GM12878 (cell line): ENCODE measurements at places on chromosomes 16 and 17.

GRCh38 chr16:15650698-15651171 lies 690 bp downstream of the NDE1 start:
- DNase-seq = no peak

- DNase-seq = no peak
Observed at GRCh38 chr17:50594128-50594823, 33.8 kb downstream of the CACNA1G start.

DNA sequence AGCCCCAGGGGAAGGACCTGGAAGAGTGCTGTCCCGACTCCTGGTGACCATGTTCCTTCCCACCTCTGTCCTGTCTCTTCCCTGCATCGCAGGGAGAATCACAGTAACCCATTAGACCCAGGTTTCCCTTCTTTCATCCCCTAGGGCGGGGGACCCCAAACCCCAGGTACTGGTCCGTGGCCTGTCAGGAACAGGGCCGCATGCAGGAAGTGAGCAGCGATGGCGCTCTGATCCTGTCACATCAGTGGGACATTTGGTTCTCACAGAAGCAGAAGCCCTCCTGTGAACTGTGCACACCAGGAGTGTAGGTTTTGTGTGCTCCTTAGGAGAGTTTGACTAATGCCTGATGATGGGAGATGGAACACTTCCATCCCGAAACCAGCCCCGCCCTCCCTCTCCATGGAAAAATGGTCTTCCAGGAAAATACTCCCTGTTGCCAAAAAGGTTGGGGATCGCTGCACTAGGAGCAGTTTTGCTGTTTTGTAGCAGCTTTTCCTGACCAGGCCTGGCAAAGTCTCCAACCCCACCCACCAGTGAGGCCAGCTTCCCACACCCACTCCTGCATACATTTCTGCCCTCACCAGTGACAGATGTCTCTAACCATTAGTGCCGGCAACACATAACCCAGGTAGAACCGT lies 10.5 kb downstream of the MNT start:
- no peak for DNase-seq

GRCh38 chr17:18173740-18174139 lies 9.9 kb upstream of the ALKBH5 start:
- DNase-seq = no peak

DNA sequence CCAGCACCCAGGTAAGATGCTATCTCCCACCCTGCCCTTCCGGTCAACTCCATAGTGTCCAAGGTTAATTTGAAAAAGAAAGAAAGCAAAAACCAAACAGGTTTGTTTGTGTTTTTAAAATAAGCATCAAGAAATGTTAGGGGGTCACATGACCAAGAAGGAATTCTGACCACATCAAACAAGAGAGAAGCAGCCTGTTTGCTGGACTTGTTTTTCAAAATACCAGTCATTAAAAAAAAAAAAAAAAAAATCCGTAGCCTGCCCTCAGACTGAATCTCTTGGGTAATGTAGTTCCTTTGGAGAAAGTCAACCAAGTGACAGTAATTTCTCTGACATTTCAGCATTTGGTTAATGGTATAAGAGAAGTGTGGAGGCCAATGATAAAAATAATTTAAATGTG lies 38.4 kb downstream of the HNF1B start:
- no peak for DNase-seq

GRCh38 chr16:17219991-17220390 lies 250.8 kb downstream of the XYLT1 start:
- DNase-seq = no peak

GRCh38 chr16:12646098-12646489 lies 157.6 kb downstream of the CPPED1 start:
- DNase-seq = no peak

GRCh38 chr16:2532494-2533141 lies 1.4 kb upstream of the CEMP1 start:
- peak; percentile 39 for DNase-seq

GRCh38 chr17:5608399-5609112 lies 24.2 kb upstream of the NLRP1 start:
- no peak for DNase-seq

DNA sequence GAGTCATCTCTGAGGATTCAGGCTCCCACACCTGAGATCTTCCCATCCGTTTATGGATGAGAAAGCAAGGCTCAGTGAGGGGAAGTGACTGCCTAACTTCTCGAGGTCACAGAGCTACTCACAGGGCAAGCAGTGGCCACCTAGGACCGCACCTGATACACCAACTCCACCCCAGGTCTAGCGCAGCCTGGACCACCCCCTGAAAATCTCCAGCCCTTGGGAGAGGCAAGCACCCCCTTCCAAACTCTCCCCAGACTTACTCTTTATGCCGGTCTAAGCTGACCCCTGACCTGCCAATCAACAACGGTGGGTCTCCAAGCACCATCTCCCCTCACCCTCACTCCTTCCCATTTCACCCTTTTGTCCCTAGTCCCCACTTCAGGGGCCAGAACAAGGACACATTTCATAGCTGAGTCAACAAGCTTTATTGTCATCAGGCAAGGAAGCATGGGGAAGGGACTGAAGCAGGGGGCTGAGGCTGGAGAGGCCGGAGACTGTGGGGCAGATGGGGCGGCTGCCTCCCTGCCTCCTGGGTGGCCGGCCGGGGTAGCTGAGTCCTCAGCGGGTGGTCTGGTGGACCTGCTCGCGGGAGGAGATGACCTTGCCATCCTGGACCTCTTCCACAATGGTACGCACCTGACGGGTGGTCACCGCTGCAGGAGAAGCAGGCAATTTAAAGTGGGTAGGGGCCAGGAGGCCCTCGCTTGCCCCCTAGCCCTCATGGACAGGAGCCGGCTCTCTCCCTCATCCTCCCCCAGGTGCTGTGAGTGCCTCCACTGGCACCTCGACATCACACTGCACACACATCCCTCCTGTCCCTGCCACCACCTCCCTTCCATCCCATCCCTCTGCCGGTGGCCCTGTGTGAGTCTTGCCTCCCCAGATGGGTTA lies 5.1 kb downstream of the KRT17 start:
- no peak for DNase-seq

DNA sequence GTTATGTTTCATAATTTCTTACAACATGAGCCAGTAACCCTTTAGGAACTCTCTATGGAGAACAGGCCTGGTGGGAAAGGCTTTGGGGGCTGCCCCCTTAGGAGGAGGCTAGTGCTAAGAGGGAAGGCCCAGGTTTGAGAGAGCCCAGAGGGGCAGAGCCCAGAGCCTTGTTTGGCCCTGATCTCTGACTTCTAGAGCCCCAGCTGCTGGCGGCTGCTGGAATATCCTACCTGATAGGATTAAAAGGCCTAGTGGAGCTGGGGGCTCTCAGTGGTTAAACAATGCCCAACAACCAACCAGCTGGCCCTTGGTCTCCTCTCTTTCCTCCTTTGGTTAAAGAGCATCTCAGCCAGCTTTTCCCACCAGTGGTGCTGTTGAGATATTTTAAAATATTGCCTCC lies 54.1 kb downstream of the IGF2BP1 start:
- no peak for DNase-seq

- DNase-seq = no peak
Observed at GRCh38 chr17:60534010-60534555, 8.0 kb upstream of the APPBP2 start.
